ENCODE measurements at places on chromosomes 3 and 15.

GRCh38 chr15:67917636-67918035 lies 77.8 kb upstream of the RNU6-1 start:
- DNase-seq = no peak

- no peak for DNase-seq
These were observed 15.4 kb downstream of the PLSCR1 start for GRCh38 chr3:146529021-146529420.

DNA sequence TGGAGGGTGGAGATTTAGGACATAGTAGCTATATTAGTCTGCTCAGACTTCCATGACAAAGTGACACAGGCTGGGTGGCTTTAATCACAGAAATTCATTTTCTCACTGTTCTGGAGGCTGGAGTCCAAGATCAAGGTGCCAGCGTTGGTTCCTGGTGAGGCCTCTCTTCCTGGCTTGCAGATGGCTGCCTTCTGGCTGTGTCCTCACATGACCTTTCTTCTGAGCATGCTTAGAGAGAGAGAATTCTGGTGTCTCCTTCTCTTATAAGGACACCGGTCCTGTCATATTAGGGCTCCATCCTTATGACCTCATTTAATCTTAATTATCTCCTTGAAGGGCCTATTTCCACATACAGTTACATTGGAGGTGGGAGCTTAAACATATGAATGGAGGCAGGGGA lies 14.9 kb upstream of the SHC4 start:
- no peak for DNase-seq

- DNase-seq = no peak
These were observed 437.3 kb upstream of the TPM1 start for GRCh38 chr15:62605282-62605681.

- no peak for DNase-seq
These were observed 35.5 kb upstream of the NIT2 start for GRCh38 chr3:100299016-100299415.

DNA sequence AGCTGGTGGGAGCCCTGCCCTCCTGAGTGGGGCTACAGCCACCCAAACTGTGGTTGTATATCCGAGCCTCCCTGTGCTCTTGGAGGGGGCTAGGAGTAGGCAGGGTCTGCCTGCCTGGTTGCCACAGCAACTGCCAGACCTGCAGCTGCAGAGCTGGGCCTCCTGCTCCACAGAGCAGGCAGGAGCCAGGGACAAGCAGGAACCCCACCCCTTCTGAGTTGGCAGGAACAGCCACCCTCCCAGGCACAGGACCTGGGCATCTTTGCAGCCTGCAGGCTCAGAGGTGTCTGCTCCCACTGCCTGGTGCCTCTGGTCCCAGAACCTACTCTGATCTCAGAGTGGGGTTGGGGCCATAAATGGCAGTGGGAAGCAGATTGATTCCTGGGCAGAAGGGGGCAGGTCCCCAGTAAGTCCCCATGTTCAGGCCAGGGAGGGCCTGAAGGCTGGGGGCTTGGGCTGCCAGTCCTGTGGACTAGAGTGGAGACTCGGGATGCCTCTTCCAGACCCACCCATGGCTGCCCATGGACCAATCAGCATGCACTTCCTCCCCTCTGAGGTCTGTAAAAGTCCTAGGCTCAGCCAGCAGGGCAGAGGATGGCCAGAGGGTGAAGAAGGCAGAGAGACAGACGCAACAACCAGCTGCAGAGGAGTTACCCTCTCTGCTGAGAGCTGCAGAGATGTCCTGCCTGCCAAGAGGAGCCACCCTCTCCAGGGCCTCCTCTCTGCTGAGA lies 10.3 kb upstream of the LRRC31 start:
- no peak for DNase-seq

DNA sequence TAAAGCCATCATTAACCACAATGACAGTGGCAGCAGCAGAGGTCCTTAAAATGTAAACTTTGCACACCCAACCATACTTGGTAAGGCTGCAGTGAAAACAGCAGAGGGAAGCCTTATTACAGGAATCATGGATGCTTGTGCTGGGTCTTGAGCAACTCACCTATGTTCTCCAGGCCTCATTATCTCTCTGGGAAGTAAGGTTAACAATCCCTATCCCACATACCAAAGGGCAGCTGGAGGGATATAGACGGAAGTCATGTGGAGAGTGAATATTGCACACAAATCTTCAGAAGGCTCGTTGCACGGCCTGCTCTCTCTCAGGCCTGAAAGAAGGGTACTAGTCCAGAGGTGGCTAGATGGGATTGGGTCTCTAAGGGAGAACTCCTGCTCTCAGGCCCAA lies 25.8 kb upstream of the CELF6 start:
- DNase-seq = no peak

DNA sequence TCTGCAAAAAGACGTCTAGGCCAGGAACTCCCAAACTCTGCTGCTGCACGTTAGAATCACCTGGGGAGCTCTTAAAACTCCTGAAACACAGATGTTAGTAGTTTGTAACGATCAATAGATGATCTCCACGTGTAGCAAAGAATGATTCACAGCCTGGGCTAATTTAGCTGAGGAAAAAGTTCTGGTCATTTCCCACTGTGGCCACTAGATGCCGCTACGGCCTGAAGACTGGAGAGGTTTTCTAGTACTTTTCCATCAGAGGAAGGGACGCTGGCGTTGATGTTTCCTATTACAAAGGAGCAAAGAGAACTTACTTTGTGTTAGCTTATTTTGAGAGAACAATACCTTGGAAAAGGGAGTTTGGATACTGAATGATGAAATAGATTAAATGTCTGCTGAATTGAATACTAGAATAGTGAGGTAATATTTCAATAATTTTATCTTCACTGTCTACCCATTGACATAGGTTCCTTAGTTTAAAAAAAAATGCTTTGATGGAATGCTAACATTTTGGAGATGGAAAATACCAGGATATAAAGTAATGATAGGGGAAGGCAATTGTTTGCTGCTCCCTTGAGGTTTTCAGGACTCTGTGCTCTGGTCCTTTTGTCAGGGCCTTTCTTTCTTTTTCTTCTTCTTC lies 159.1 kb downstream of the P3H2 start:
- peak; percentile 9 for DNase-seq

GRCh38 chr3:141945726-141946485 lies 69.5 kb downstream of the ATP1B3 start:
- DNase-seq = no peak

GRCh38 chr3:38157595-38157994 lies 7.7 kb upstream of the OXSR1 start:
- DNase-seq = no peak

DNA sequence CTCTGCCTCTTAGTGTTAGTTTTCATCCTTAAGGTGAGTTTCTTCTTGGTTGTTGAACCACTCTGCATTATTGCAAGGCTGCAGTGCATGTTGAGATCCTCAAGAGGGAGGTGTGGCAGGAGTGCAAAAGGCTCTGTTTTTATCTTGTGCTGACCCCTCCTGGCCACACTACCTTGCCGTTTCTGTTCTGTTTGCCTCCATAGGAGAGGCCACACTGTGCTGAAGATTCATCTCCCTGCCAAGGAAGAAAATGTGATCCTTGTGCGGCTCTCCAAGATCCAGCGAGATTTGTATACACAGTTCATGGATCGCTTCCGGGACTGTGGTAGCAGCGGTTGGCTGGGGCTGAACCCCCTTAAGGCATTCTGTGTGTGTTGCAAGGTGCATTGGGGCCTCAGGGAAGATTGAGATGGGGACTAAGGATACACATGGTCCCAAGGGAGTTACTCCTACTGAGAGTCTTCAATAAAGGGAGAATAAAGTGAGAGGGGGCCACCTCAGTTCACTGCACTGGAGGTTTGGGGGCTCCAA lies 33.0 kb upstream of the TEX264 start:
- DNase-seq = no peak

DNA sequence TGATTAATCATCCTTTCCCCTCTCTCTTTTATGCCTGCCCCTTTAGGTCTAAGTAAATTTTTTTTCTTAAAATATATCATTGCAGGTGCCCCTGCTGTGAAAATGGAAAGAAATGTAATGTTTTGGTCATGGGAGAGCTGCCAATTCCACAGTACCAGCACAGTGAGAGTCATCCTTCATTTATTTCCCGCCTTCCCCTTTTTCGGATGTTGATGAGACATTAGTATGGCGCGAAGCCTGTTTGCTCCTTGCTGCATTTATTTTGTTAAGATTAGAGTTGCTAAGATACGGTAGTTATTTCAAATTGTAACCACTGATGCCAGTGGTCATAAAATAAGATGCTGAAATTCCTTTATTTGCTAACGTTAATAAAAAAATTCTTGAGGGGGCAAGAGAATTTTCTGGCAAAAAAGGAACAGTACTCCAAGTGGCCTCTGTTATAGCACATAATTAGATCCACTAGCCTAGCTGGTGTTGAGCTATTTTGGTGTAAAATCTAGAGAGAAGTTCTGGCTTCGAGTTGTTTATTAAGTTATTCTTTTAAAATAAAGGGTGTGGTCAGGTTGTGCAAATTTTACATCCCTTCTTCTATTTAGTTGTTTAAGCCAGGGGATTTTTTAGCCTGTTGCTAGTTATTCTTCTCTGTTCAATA lies 62.8 kb downstream of the MDFIC2 start:
- no peak for DNase-seq

DNA sequence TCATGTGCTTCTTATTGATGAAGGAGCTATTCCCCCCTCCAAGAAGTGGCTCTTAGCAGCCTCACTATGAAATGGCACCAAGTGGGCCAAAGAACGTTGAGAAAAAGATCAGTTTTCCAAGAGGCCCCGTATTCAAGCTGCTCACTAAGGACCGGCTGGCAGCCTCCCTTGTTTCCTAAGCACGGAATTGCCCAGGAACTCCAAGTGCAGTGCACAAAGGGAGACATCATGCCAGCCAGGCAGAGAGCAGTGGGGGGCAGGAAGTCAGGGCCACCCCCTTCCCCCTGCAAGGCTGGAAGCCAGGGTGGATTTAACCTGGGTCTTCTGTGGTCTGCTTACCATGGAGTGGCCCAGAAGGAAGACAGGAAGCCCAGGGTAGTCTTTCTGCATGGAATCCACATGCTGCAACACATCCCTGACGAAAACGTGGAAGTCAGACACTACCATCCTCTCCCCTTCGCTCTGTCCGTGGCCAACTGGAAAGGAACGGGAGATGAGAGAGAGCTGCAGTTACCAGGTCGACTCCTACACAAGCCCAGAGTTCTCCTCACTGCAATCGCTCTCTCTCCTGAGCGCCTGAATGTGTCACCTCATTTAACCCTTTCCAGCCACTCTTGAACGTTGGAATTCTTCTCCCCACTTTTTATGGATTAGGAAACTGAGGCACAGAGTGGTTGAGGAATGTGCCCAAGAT lies 49.5 kb downstream of the ABTB1 start:
- no peak for DNase-seq

DNA sequence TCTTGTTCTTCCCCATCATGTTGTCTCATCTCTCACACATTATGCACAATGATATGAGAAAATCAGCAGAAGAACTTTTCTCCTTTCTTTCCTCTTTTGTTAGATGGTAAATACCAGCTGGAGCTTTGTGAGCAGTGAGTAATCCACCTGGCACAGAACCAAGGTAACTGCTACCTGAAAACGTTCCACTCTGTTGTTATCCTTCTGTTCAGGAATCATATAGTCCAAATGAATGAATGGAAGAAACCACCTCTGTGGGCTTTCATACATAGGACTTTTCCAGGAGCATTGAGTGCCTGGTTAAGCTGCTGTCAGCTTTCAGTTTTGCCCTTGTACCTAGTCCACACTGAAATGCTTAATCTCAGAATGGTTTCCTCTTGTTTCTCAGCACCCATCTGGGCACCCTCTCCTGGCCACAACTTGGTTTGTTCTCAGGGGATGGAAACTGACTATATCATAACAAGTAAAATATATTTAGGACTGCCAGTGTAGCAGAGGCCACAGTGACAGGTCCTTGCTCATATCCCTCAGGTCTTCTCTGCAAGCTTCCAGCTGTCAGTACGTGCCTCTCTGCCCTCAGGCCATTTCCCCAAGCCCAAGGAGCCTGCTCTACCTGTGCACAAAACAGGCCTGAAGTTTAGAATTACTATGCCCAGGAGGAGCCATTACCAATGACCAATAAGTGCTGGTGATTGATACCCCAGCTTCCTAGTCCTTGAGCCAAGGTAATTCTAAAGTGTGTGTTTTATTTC lies 23.5 kb upstream of the SLC4A7 start:
- DNase-seq = no peak

GRCh38 chr3:28485164-28485563 lies 136.5 kb upstream of the AZI2 start:
- no peak for DNase-seq

DNA sequence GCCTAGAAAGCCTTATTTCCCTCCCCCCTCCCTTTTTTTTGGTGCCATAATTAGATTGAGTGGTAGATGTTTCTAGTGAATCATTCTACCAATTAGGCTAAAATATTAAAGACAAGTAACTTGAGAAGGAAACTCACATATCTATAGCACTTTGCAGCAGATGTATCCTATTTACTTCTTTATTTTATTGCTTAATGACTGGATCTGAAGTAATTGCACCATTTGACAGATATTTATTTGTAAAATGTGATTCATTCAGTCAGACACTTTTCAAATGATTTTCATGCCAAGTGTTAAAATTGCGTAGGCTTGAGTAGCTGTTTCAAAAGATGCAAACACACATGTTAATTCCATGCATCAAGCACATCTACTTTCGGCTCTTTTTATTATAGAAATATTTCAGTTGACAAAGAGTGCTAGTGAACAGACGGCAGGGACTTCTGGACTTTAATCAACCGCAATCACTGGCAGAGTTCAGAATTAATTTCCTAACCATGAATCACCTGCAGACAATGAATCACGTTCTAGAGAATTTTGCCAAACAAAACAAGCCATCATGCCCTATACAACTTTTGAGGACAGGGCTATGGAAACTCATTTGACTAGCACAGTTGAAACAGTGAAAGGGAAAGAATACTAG lies 636.8 kb downstream of the MECOM start:
- no peak for DNase-seq

DNA sequence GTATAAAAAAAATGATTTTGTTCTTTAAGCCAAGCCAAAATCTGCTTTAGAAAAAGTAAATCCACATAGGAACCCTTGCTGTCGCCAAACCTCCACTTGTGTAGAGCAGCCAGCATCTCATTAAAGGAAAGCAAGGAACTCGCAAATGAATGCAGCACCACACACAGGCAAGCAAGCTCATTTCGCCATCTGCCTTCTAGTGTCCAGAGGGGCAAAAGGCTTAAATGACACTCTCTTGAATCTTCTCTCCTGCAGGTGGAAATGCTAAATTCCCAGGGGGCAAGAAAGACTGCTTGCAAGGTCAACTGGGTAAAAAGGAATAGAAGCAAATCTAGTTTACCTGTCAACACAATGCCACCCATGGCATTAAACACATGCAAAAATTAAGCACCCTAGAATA lies 2.4 kb downstream of the MB21D2 start:
- no peak for DNase-seq

GRCh38 chr3:87958289-87958688 lies 100.5 kb downstream of the CGGBP1 start:
- no peak for DNase-seq

GRCh38 chr3:14503033-14503705 lies 37.0 kb downstream of the GRIP2 start:
- no peak for DNase-seq
